ENCODE measurements at places on chromosomes 7 and 10.

DNA sequence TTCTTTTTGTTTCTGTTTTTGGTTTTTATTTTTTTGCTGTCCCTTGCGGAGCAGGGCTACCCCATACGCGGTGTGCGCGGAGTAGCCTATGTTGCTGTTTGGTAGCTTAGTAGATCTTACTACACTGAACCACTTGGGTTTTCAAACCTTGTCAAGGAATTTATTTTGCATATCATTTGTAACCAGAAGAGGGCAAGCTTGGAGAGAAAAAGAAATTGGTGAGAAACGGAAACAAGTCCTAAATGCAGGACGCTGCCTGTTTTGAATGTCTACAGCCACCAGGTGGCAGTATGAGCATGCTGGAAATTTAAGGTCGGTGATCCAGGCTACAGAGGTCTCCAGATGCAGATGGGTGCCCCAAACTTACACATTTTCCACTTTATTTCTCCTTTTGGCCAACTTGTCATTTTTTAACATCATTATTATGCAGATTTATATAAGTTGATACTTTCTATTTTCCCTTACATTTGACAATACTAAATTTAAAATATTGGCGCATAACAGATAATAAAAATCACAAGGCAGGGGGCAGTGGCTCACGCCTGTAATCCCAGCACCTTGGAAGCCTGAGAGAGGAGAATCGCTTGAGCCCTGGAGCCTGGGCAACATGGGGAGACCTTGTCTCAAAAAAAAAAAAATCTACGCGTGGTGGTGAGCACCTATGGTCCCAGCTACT, 15.3 kb upstream of the TRA2A start:
- peak; percentile 83 for DNase-seq

- no peak for DNase-seq
Observed at GRCh38 chr7:147803606-147804005, 787.0 kb upstream of the C7orf33 start.

DNA sequence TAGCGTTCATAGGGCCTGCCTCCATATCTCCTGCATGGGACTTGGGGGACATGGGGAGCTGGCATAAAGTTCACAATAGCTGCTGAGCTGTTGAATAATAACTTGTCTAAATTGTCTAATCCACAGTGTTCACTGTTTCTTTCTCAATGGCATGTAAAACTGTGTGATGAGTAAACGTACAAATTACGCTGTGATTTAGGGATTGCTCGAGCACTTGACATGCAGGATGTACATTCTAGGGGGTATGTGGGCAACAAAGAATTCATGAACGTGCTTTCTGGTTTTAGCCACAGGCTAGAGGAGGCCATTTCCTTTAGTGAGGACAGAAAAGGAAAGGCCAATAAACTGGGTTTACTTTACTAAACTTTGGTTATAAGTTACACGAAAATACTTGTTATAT, 534.2 kb upstream of the ZWINT start:
- DNase-seq, result no peak

DNA sequence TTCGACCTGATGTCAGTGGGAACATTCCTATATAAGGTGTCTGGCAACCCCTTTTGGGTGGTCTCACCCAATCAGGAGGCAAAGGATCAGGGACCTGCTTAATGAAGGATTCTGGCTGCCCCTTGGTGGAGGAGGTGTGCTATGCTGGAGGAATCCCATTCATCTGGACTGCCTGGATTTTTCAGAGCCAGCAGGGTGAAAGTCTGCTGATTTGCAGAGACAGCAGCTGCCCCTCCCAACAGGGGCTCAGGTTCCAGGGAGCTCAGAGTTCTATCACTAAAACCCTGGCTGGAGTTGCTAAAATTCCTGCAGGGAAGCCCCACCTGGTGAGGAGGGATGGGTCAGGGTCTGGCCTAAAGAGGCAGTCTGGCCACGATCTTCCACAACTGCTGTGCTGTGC, 398.5 kb upstream of the CNTNAP2 start:
- DNase-seq, result no peak

- no peak for DNase-seq
Observed at GRCh38 chr10:84176351-84176750, 2.8 kb downstream of the GPR15LG start.

- no peak for DNase-seq
Observed at GRCh38 chr10:20656886-20657285, 240.2 kb downstream of the NEBL start.

DNA sequence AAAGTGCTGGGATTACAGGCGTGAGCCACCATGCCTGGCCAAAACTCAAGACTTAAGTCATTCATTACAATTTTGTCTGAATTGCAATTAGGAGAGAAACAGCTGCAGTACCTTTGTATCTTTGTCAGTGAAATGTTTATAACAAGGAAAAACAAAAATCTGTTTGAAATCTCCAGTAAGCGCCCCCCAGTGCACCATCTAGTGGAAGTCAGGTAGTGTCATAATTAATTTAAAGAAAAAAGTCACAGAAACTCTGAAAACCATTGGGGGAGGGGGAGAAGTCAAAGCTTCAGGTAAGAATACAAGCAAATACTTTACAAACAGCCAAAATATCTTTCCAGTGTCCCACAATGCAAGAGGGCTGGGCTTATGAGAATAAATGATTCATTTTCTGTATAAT, 2.8 kb downstream of the MPP7 start:
- no peak for DNase-seq

DNA sequence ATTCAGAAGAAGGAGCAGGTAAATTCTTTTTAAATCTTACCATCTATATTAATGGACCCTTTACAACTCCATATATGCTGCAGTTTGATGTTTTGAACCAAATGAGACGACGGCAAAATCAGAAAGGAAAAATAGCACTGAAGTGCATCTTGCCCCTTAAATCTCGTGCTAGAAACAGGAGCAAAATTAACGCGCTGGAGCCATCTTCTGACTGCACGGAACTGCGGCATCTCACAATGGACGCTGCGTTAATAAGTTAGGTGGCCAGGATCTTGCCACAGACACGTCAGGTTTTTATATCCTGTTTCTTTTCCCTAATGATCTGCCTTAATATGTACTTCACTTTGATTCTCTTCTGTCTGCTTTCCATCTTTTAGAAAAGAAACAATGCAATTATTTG, 354.5 kb downstream of the TFEC start:
- DNase-seq, result no peak

DNA sequence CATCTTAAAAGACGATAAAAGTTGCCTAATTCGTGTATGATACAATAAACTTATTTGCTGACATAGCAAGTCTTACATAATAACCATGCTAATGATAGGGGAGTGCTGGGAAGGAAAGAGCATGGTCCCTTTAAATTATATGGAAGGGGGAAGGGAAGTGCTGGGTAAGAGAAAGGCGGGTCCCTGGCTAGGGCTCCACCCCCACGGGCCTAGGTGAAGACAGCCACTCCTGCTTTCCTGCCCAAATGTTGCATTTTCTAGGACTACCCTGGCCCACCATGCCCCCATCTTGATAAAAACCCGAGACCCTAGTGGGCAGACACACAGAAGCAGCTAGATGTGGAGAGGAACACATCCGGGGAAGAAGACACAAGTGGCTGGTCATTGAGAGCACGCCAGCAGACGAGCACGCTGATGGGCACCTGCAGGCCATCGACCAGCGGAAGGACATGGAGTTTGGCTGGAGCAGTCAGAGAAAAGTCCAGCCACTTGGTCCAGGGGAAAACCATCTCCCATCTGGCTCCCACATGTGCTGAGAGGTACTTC, 328.7 kb downstream of the ARL4A start:
- DNase-seq, result no peak

- DNase-seq, result no peak
Observed at GRCh38 chr10:111506266-111507034, 429.6 kb downstream of the ADRA2A start.

DNA sequence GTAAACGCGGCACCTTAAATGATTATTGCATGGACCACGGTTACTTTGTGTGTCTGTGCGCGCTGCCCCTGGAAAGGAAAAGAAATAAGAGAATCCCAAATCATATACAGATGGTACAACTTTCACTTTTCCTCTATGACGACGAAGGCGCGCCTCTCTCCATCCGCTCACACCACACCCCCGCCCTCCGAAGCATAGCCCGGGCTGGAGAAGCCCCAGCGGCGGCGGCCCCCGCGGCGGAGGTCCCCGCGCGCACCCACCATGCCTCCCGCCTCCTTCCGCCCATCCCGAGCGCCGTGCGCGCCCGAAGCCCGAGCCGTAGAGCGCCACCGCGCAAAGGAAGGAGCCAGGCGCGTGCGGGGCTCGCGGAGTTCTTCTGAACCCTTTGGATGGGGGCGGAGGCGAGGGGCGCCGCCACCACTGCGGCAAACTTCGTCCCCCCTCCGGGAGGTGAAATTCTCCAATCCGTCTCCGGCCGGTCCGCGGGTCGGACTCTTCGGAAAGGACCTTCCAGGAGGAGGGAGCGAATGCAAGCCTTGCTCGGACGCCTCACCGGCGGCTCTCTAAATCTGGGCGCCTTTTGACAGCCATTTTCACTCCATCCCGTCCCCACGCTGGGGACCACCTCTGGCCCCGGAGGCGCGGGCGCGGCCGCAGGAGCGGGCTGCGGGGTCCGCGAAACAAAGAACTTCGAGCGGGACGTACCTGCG, 588 bp downstream of the GLI3 start:
- no peak for DNase-seq

GRCh38 chr10:131933696-131934086, 32.9 kb downstream of the PPP2R2D start:
- DNase-seq, result no peak

GRCh38 chr7:55250313-55250712, 114.8 kb upstream of the LANCL2 start:
- DNase-seq, result no peak

DNA sequence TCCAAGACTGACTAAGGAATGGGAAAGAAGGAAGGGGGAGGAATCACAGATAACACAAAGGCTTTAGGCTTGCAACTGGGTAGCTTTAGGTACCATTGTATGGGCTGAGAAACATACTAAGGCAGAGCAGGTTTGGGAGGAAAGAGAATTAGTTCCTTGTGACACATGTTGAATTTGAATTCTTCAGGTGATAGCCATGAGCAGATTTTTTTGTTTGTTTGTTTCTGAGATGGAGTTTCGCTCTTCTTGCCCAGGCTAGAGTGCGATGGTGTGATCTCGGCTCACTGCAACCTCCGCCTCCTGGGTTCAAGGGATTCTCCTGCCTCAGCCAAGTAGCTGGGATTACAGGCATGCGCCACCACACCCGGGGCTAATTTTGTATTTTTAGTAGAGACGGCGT, 4.4 kb upstream of the SND1 start:
- DNase-seq, result no peak

DNA sequence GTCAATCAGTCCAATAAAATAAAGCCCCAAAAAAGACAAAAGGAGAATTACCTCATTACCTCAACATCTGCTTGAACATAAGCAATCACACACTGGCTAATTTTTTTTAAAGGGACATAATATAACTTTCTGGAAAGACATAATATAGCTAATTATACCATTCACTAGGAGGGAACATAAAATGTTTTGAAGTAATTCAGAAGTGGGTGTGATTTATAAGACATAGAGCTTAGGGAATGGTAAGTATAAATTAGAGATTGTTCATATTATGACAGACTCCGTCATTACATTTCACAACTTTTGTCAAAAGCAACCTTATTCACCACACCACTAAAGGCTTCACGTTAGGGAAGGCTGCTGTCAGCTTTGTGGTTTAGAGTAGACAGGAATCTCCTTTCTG, 3.8 kb downstream of the SHTN1 start:
- DNase-seq, result no peak

DNA sequence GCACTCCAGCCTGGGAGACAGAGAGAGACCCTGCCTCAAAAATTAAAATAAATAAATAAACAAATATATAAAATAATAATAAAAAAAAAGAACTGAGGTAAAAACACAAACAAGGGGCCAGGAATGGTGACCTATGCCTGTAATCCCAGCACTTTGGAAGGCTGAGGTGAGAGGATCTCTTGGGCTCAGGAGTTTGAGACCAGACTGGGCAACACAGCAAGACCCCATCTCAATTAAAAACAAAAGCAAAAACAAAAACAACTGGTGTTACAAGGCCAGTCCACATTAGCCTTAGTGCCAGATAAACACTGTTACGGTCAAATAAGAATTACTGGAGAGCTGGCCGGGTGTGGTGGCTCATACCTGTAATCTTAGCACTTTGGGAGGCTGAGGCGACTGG, 5.6 kb downstream of the POLR3A start:
- DNase-seq, result no peak

GRCh38 chr10:100995181-100995580, 4.4 kb upstream of the LZTS2 start:
- no peak for DNase-seq

- no peak for DNase-seq
Observed at GRCh38 chr7:45593877-45594276, 19.7 kb downstream of the ADCY1 start.

- DNase-seq, result no peak
Observed at GRCh38 chr7:19111474-19112273, 5.8 kb downstream of the TWIST1 start.

DNA sequence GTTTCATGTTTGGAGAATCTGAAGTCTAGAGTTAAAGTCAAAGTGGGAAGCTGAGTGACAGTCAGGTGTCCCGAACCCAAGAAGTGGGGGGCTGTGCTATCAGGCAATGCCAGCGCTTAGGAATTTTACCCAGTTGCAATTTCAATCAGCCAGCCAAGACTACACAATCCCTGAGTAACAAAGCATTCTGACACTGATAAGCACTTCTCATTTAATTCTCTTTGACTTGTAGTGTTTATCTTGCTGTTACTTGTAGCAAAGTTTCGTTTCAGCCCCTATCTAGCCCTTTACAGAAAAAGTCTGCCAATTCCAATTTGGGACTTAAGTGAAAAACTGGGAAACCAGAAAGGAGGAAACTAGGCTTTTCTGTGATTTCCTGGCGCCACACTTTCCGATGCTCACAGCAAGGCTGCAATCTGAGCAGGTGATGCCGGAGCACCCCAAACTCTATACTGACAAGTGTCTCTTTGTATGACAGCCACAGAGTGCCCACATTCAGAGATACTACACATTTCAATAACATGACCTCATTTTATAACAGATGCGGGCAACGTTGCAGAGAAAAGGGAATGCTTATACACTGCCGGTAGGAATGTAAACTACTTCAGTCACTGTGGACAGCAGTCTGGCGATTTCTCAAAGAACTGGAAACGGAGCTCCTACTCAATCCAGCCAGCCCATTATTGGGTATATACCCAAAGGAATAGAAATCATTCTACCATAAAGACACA, 61.0 kb downstream of the ITIH5 start:
- no peak for DNase-seq

DNA sequence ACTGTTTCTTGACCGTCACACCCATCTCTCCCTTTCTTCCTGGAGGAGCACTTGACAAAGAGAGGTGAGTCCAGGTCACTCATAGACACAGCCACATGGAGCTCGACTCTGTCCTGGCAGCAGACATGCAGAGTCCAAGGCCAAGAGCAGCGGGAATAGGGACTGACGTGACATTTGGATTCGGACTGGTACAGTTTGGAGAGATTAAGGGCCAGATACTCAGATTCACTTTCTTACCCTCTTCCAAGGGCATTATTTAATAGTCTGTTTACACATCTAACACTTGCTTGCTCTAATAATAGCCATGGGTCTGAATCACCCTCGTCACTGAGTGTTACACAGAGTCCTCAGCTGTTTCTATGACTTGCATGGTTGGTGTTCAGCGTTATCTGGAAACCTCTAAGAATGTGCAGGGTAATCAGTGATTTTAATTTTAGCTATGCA, 39.2 kb upstream of the OTUD1 start:
- no peak for DNase-seq

All from CD4-positive, alpha-beta T cell treated with Interleukin-15 for 1 hour (primary cell).